ENCODE measurements at places on chromosomes 6 and 20. TPM values are rescaled to one million over a fixed set of nuclear protein-coding genes. Genes with fewer than 3 reads are reported as not detected.

Gene EFCAB8
- total RNA-seq = 1.1 TPM

Gene OR2H1
- not detected for total RNA-seq

Gene TAAR8
- not detected for total RNA-seq

DNA sequence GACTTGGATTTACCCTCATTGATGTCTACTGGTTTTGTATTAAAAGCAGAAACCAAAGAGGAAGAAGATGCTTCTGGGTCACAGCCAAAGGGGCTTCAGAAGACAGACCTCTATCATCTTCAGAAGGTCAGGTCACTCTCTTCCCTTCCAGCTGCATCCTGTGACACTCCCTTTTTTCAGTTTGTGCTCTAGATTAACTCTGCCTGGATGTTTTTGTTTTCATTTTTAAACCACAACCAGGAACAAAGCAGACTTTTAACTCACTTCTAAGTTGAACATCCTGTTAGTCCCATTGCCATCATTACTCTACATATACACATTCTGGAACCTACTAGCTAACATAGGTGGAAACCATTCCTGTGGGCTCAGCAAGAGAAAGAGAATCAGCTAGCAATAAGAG, 45.2 kb downstream of the AKIRIN2 start:
- no peak for DNase-seq

GRCh38 chr6:134873500-134874388, 76.2 kb downstream of the ALDH8A1 start:
- DNase-seq = no peak

GRCh38 chr6:84921891-84922290, 157.5 kb upstream of the TBX18 start:
- DNase-seq = no peak

GRCh38 chr6:12750416-12750815, 33.8 kb downstream of the PHACTR1 start:
- no peak for DNase-seq

DNA sequence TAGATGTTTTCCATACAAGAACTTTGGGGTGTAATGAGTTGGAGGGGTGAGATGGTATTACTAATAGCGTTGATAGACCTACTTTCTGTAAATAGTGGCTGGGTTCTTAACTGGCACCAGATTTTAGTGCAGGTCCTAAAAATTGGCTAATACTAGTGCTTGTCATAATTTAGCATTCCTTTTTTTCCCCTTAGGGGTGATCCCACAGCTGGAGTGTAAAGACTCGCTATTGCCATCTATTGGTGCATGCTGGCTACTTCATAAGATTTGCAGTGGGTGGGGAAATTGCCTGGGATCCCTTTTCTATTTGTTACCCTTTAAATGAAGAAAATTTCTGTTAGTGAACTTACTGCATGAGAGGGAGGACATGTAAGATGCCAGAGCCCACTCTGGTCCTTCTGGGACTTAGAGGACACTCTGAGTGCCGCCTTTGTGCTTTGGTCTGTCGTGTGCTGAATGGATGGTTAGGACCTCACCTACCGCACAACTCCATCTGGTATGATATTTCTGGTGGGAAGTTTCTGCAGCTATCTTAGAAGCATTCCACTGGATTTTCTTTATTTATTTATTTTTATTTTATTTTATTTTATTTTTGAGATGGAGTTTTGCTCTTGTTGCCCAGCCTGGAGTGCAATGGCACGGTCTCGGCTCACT, 195.5 kb downstream of the JARID2 start:
- no peak for DNase-seq

DNA sequence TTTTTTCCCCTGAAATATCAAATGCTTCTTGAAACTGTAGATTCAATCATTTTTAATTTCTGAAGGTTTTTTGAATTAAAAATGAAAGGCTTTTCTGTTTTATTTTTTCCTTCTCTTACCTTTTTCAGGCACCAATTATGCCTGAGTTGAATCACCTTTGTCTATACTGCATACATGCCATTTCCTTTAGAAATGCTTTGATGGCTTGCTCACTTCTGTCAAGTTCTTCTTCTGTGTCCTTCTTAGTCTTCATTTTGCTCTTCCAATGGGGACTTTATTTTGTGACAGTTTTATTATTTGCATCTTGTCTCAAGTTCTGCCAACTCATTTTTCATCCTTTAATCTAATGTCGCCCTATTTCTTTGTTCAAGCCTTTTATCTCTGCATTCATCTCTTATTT, 121.9 kb upstream of the PRL start:
- DNase-seq = no peak

- DNase-seq = no peak
These were observed 526.5 kb downstream of the NKAIN2 start for GRCh38 chr6:124330197-124330596.

DNA sequence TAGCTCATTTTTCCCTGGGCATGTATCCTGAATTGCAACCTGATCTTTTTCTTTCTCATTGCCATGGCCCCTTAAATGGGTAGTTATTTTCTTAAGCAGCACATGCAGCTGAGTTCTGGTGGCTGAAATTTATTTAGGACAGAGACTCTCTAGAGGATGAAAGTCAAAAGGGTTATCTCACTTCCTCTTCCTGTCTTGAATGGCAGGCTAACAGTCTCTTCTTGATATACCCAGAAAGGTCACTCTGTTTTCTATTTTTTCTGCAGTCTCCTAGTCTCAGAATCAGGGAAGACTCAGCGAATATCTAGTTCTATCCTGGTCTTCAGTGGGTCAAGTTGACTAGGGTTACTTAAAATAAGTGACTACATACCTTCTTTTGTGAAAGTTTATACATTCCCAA, 243.3 kb downstream of the EPHA7 start:
- DNase-seq = no peak

DNA sequence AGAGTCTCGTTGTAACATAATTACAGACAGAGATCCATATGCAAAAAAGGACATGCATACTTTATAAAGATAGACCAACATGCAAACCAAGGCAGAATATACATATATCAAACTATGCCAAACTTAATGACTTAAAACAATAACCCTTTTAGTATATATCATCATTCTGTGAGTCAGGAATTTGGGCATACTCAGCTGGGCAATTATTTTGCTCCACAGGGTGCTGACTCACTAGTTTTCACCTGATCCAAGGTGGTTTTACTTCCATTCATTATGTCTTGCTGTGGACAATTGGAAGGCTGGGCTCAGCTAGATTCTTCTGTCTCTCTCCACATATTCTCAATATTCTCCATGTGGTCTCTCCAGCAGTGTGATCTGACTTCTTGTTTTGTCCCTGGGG, 41.2 kb upstream of the RNF146 start:
- DNase-seq = no peak
